ENCODE measurements at places on chromosomes 16 and 17. TPM values are rescaled to one million over a fixed set of nuclear protein-coding genes. Genes with fewer than 3 reads are reported as not detected.

The PCGF2 gene
- total RNA-seq = 79.4 TPM

The CHMP1A gene
- total RNA-seq = 104 TPM

The CASKIN1 gene
- total RNA-seq = 2.4 TPM

The MLKL gene
- total RNA-seq = 12.3 TPM

The PKMYT1 gene
- 12.2 TPM for total RNA-seq

The TM4SF5 gene
- total RNA-seq = not detected

The FLII gene
- total RNA-seq = 355 TPM

The AARS1 gene
- total RNA-seq = 60.4 TPM

- H3K27ac ChIP-seq = no peak overlapping the region
- H3K4me3 ChIP-seq = no peak overlapping the region
- peaks cover 12% of the 10 kb centered on the region for H3K36me3 ChIP-seq
- DNase-seq = no peak
- H3K4me1 ChIP-seq = peaks cover 8% of the 10 kb centered on the region
These were observed 5.4 kb downstream of the VEZF1 start for GRCh38 chr17:57982452-57983170.

DNA sequence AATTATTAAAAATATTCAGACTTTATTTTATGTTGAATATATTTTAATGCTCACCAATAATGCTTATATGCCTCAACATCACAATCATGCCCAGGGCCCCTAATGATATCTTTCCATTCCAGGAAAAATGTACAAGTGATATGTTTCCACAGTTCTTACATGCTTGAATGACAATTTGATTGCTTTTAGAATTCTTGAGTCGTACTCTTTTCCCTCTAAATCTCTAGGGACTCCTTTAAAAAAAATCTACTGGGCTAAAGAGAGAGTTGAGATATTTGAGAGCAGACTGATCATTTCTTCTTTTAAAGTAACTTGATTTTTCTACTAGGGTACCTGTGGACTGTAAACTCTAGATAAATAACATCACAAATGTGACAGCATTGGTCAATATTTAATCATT is 18.2 kb upstream of the HLF start:
- H3K4me3 ChIP-seq = no peak overlapping the region
- H3K36me3 ChIP-seq = no peaks in the 10 kb centered on the region
- DNase-seq = no peak
- no peaks in the 10 kb centered on the region for H3K27me3 ChIP-seq
- no peak overlapping the region for H3K27ac ChIP-seq

GRCh38 chr17:34437188-34437587 is 74.2 kb upstream of the CCL1 start:
- H3K4me3 ChIP-seq = no peak overlapping the region
- no peak overlapping the region for H3K27ac ChIP-seq
- DNase-seq = no peak
- H3K4me1 ChIP-seq = peaks cover 29% of the 10 kb centered on the region

DNA sequence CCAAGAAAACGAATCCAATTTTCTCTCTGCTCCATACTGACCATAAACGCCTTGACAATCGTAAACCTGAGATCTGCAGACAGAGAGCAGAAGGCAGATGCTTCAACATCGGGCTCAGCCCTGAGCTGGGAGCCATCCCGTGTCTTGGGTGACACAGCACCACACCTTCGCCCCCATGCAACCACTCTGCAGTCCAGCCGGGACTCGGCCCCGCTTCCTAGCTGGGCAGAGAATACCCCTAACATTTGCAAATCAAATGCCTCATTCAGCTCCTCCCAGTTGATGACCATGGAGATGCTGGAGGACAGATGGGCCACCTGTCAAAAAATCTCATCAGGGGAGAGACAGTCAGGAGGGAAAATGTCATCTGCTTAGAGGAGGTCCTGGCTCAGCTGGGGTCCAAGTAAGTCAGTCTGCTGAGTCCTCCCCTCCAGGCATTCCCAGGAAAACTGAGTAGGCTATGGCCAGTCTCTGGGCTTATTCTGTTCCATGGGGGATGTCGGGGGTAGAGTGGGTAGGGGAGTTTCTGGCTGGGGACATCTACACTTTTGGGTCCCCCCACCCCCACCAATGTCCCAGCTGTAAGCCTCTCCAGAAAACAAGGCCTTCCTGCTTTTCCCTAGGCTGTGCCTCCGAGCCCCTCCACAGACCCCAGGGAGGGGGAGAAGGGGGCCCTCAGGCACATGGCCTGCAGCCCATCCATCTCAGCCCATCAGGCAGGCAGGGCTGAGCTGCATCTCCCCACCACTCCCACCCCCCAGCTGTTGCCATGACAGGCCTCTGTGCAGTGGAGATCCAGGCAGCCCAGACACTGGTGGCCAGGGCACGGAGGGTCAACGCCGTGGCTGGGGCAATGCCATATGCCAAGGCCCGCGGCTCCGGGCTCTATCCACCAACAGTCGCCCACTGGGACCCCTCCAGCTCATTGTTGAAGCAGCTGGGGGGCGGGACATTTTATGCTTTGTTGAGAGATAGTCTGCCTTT is 158.6 kb downstream of the AXIN2 start:
- H3K36me3 ChIP-seq = peaks cover 3% of the 10 kb centered on the region
- DNase-seq = no peak
- H3K4me1 ChIP-seq = no peaks in the 10 kb centered on the region
- no peak overlapping the region for H3K4me3 ChIP-seq

DNA sequence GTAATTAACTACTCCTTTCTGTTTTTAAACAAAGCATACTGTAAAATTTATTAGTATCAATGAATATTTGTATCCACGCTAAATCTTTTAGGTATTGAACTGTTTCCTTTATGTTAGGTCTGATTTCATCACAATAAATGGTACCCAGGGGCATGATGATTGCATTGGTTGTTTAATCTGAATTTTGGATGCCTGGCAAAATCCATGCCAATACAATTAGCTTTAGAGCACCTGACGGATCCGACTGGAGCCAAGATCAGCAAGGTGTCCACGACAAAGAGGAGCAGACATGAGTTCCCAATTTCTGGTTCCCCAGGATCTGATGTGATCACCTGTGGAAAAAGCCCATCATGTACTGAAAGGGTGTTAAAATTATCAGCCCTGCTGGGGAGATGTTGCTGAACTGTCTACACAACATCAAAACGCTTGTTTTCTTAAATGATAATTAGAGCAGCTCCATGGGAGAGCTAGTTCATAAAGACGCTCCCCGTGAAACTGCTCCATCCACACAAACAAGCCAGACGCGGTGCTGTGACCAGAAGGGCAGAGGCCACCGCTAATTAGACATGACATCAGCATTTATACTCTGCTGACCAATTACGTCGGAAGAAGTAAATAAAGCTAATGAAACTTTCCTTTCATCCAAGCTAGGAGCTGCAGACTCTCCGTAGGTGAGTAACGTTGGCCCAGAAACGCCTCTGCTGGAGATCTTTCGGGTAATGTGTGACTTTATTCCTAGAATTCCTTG is 151.7 kb downstream of the CPPED1 start:
- no peaks in the 10 kb centered on the region for H3K36me3 ChIP-seq
- H3K27ac ChIP-seq = no peak overlapping the region
- peaks cover 1% of the 10 kb centered on the region for H3K27me3 ChIP-seq
- DNase-seq = no peak
- no peaks in the 10 kb centered on the region for H3K4me1 ChIP-seq

GRCh38 chr17:59676716-59677115 is 30.5 kb downstream of the PTRH2 start:
- no peak for DNase-seq
- no peaks in the 10 kb centered on the region for H3K27me3 ChIP-seq
- no peak overlapping the region for H3K4me3 ChIP-seq
- H3K4me1 ChIP-seq = no peaks in the 10 kb centered on the region
- peaks cover 20% of the 10 kb centered on the region for H3K36me3 ChIP-seq

DNA sequence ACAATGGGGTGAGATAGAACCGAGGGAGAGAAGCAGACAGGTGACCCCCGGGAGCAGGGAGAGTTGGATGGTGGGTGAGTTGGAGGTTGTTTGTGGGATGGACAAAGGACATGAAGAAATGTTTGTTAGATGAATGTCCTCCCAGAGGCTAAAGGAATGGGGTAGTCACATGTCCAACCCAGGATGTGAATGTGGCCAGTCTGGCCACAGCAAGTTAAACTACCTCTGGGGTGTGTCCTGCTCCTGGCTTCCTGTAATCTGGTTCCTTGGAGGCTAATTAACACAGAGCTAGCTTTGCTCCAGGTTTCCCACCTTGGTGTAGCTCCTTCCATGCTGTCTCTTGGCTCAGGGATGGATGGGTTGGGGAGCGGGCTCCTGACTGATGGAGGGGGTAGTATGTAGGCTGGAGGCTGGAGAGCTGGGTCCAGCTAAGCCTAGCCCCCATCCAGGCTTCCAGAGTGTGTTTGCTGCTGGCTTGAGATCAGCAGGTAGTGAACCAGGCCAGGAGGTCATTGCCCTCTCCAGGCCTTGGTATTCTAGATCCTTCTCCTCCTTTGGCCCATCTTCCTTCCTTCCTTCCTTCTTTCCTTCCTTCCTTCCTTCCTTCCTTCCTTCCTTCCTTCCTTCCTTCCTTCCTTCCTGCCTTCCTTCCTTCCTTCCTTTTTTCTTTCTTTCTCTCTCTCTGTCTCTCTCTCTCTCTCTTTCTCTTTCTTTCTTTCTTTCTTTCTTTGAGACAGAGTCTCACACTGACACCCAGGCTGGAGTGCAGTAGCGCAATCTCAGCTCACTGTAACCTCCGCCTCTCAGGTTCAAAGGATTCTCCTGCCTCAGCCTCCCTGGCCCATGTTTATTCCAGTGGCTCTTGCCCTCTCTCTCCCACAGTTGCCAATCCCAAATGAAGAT is 28.0 kb upstream of the UBE2G1 start:
- no peak overlapping the region for H3K4me3 ChIP-seq

- no peak overlapping the region for H3K4me3 ChIP-seq
- H3K27me3 ChIP-seq = peaks cover 1% of the 10 kb centered on the region
- H3K27ac ChIP-seq = no peak overlapping the region
These were observed 666.2 kb downstream of the TOX3 start for GRCh38 chr16:51880776-51881175.

DNA sequence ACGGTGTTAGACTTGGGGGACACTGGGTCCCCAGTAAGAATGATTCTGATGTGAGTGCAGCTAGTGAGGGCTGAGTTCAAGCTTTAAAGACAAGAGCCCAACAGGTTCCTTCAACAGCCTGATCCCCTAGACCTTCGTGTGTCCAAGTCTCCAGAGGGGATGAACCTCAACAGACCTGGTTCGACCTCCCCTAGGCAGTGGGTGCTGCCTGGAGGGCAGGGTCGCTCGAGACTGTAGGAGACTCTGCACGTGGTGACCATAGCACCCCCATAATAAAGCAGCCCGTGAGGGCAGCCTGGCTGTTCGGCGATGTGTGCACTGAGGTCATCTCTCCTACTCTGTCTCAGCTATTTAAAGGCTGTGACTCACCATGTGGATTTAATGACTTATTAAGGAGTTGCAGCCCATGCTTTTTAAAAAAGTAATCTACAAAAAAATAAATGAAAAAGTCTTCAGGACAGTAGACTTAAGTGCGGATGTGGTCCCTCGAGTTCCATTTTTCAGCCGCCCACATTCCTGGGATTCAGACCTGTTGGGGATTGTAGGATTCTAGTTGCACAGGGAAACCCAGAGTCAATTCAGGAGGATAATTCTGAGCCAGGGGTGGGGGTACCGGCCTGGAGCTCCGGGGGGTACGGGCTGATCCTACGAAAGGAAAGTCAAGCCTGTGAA is 23.4 kb upstream of the METRNL start:
- H3K27ac ChIP-seq = no peak overlapping the region
- DNase-seq = peak; percentile 2
- peaks cover 3% of the 10 kb centered on the region for H3K4me1 ChIP-seq
- no peak overlapping the region for H3K4me3 ChIP-seq
- peaks cover 7% of the 10 kb centered on the region for H3K27me3 ChIP-seq

GRCh38 chr17:67773246-67773645 is 52.1 kb upstream of the BPTF start:
- H3K36me3 ChIP-seq = no peaks in the 10 kb centered on the region
- DNase-seq = no peak
- H3K27me3 ChIP-seq = peaks cover 2% of the 10 kb centered on the region
- no peak overlapping the region for H3K27ac ChIP-seq
- H3K4me1 ChIP-seq = peaks cover 5% of the 10 kb centered on the region
- H3K4me3 ChIP-seq = no peak overlapping the region

- DNase-seq = no peak
- peak overlapping the region; percentile 21 for H3K4me3 ChIP-seq
- H3K27me3 ChIP-seq = peaks cover 5% of the 10 kb centered on the region
- H3K36me3 ChIP-seq = peaks cover 15% of the 10 kb centered on the region
These were observed 8.7 kb downstream of the CYBC1 start for GRCh38 chr17:82441691-82442487.

GRCh38 chr17:67050066-67050465 is 5.7 kb downstream of the CACNG1 start:
- H3K4me1 ChIP-seq = peaks cover 2% of the 10 kb centered on the region
- no peak overlapping the region for H3K4me3 ChIP-seq
- no peak for DNase-seq
- H3K27me3 ChIP-seq = peaks cover 1% of the 10 kb centered on the region

DNA sequence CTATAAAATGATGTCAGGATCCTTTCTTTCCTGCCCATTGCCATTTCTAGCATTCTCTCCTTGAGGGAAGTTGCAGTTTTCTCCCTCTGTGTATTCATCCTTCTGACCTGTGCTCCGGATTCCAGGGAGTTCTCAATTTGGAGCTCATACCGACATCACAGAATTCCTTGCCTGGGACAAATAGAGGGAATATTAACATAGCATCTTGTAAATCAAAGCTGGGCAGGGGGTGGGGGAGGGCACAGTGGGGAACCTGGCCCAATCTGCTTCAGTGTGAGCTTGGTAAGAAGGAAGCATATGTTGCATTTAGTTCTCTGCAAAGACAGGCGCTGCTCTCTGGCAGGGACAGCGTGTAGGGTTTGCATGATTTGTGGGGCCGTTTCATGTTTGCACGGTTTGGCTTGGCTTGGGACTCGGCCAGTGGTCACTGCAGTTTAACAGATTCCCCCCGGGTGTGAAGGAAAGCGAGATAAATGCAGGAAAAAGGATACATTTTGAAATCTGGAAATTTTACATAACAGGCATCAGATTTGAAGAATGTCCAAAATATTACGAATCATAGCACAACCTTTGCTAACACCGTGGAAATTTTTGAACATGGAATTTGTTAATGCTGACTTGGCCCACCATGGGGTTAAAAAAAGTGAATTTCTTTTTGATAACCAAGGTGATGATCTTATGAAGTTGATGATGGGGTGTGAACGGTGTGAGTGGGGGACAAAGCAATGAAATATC is 178.0 kb downstream of the WWOX start:
- H3K36me3 ChIP-seq = no peaks in the 10 kb centered on the region
- H3K4me3 ChIP-seq = no peak overlapping the region
- H3K27me3 ChIP-seq = peaks cover 2% of the 10 kb centered on the region
- no peak overlapping the region for H3K27ac ChIP-seq
- DNase-seq = no peak

- no peaks in the 10 kb centered on the region for H3K4me1 ChIP-seq
- no peak overlapping the region for H3K27ac ChIP-seq
- DNase-seq = no peak
- H3K4me3 ChIP-seq = no peak overlapping the region
- no peaks in the 10 kb centered on the region for H3K27me3 ChIP-seq
These were observed 120.2 kb upstream of the HAS3 start for GRCh38 chr16:68985268-68985667.

All from endothelial cell (in vitro differentiated cells).